ENCODE measurements at places on chromosomes 11 and 22. TPM values are rescaled to one million over a fixed set of nuclear protein-coding genes. Genes with fewer than 3 reads are reported as not detected.

The OR8G1 gene
- not detected for total RNA-seq

- DNase-seq, result no peak
Measured at GRCh38 chr22:22197993-22198402, 46.6 kb upstream of the VPREB1 start.

The PKP3 gene
- total RNA-seq, result 1.1 TPM

The BLID gene
- total RNA-seq, result 1.2 TPM

The KDM4E gene
- total RNA-seq, result not detected

- DNase-seq, result no peak
Measured at GRCh38 chr11:1123970-1124369, 33.8 kb upstream of the MUC5AC start.

The OR51B5 gene
- not detected for total RNA-seq

GRCh38 chr11:115896084-115896483 lies 391.9 kb upstream of the CADM1 start:
- no peak for DNase-seq

The SYT8 gene
- 0.36 TPM for total RNA-seq

- DNase-seq, result no peak
Measured at GRCh38 chr22:41762980-41763779, 37.3 kb upstream of the CCDC134 start.

The TIRAP gene
- total RNA-seq, result 6.6 TPM

The MS4A3 gene
- total RNA-seq, result not detected

The SLC17A6 gene
- not detected for total RNA-seq

The GPHA2 gene
- not detected for total RNA-seq

DNA sequence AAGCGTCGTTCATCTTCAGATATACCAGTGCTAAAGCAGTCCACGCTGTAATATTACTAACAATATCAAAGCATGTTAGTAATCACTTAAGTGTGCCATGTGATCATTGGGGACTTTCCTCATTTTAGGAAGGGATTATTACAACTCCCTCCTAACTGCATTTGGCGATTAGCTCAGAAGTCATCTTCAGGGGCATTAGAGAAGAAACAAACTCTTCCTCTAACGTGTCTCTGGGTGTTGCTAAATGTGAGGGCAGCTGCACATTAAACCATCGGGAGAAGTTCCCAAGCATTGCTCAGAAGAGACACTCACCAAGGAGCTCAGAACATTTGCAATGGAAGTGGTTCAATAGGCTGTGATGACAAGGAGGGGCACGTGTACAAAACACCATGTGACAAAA lies 17.2 kb downstream of the TESMIN start:
- no peak for DNase-seq

- DNase-seq, result no peak
Measured at GRCh38 chr11:120871924-120872323, 152.0 kb upstream of the TBCEL start.

GRCh38 chr11:112810951-112811350 lies 150.3 kb upstream of the NCAM1 start:
- DNase-seq, result no peak

Measured in astrocyte (in vitro differentiated cells and primary cell).